ENCODE measurements at places on chromosomes 2 and 18.

GRCh38 chr18:80197528-80197927 lies 49.8 kb downstream of the PARD6G start:
- peak; percentile 6 for DNase-seq

DNA sequence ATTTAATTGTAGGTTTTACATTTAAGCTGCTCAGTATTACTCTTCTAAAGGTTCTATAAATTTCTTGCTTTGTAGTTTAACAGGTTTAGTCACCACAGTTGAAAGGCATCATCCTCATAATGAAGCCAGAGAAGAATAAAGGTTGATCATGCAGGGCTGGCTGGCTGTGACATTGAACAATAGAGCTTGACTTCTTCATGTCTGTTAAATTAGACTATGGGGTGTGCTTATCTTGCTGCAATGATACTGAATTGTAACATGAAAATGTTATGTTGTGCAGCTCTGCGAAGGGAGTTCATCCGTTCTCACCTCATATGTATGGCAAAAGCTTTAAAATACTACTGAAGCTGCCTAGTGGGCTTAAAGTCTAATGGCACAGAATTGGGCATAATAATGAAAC lies 81.8 kb downstream of the CAMKMT start:
- no peak for DNase-seq

DNA sequence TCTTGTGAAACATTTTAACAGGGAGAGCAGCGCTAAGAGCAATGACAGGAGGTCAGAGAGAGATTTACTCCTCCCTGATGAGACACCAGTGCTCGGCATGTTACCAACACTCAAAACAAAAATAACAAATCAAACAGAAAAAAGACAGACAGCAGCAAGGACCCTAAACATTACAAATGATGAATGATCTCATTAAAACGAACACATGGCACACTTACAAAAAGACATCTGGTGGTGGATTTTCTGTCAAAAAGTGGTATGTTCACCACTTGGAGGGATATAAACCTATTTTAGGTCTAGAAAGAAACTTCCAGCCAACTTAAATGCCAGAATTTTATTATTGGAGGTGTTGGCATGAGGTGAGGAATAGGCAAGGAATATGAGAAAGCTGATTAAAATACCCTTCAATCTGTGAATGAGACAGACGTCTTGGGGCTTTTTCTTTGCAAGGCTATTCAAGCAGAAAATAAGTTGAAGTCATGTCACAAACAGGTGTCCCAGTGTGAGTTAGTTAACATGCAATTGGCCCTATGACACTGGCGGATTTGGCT lies 112.8 kb downstream of the PRELID3A start:
- peak; percentile 55 for DNase-seq

GRCh38 chr2:158312981-158313380 lies 143.6 kb downstream of the CCDC148 start:
- no peak for DNase-seq

DNA sequence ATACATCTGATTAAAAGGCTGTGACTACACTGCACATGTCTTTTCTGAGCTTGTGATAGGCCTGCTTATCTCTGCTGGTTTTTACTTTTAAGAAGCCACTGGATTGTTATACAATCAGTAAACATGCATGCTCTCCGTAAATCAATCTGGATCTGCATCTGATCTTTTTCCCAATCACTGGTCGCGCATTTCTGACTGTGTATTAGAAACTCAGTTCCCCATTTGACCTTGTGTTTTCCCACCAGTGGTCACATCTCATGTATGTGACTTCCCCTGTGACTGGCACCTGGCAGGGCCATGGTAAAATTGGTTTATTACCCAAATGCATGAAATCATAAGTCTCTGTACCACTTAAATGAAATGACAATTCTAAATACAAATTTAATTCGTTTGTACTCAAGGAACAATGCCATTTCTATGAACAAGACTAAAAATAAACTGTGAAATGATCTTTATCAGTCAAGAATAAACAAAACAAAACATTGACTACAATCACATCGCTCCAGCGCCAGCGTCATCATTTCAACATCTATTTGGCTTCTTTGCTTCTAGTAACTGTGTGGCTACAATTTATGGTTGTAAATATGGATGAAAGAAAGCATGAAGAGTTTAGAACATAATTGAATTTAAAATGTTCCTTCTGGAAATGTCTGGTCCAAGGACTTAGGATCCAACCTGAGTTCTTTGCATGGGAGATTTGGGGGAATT lies 396.6 kb upstream of the TRIB2 start:
- DNase-seq = no peak

DNA sequence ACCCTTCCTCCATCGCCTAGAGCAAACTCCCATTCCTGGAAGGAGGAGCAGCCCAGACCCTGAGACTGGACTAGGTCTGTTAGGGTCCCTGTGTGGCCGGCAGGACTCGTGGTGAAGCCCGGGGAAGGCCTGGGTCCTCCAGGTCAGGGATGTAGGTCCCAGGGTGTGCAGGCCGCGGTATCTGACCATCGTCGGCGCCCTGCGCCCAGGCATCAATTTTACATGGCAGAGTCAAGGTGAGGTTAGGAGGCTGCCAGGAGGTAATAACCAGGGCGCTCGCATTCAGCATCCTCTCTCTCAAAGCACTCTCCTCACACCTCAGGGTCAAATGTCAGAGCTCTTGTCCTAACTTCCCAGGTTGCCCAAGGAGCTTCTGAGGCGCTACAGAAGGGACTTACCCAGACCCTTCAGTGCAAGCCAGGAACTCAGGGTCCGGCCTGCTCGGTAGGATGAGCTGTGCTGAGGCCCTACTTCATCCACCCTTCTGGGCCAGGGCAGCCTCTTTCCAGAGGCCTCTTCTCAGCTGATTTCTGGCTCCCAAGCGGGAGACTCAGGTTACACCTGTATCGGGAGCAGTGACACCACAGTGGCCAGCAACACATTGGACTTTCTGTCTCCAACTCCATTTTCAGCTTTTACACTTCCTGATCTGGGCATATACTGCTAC lies 628 bp downstream of the SH2D6 start:
- no peak for DNase-seq

DNA sequence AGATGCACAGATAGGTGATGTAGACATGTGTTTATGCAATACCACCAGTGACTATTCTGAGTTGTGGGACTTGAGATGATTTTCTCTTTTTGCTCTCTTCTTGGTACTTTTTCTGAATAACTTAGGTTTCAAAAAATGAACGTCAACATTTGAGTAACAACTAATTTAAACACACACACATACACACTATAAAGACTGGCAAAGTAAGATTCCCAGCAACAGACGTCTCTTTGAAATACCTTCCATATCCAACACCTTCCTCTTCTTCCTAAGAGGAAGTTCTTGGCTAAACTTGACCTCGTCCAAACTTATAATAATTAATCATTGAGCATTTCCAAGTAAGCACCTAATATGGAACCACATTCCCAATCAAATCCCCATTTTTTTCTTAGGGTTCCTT lies 81.6 kb upstream of the RGPD4 start:
- no peak for DNase-seq

DNA sequence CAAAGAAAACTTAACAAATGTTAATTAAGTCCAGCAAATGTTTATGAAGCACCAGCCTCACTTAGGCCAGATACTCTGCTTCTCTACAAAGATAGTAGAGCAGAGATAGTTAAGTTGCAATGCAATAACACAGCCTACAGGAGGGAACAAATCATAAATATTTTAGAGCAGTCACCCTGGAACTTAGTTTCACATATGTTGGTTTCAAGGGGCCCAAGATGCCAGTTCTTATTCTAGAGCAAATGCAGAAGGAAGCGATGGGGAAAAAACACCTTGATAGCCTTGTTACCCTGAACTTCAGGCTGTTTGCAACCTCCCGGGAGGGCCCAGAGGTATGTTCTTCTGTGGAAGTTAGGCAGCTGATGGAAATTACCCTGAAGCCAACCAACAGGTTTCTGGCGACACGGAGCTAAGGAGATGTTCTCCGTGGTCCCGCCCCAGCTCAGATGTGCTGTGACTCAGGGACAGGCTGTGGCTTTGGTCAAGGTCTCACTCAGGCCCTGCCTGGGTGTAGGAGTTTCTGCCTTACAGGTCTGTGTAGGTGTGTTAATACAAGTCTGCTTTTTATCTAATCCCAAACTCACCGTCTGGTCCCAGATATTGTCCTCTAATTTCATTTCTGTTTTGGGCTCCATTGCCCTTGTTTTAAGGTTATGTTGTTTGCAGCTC lies 3.8 kb downstream of the CTIF start:
- no peak for DNase-seq

GRCh38 chr2:120480346-120480902 lies 134.5 kb downstream of the INHBB start:
- DNase-seq = no peak

DNA sequence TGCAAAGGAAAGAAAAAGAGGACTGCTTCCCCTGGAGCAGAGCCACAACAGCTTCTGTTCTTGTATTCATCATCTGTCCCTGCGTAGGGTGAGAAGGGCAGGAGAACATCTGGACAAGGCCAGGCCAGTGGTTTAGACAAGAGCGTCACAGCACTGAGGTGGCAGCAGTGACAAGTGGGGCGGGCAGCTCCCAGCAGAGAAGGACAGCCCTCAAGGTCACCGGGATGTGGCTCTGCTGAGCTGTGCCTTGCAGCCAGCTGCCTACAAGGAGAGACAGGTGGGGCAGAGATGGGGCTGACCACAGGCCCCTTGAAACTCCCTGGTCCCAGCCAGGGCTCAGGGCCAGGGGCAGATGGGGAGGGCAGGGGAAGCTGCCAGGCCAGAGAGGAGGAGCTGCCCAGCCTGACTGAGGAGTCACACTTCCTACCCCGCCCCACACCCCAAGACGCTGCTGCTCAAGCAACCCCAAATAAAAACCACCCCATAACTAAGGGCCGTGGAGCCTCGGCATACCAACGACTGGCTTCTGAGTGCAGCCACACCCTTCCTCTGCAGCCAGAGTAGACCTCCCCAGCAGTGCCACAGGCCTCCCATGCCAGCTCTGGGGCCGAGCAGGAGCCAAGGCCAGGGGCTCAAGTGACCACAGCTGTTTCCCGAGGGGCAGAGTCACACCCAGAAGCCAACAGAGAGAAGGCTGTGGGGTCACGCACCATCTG lies 5.4 kb downstream of the RAB11FIP5 start:
- DNase-seq = no peak

DNA sequence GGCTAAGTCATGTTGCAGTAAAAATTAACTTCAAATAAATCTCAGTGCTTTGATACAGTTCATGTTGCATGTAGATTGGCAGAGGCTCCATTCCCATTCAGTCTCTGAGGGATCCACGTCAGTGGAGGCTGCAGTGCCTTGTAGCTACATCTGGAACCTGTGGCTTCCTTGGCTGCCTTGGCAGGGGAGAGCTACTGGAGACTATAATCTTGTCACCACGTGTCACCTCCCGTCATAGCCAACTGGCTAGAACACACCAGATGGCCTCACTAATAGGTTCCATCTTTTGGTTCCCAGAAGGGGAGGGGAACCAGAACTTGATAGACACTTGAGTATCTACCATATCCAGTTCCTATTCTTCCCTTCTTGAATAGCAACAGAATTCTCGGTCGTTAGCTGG lies 28.4 kb downstream of the E2F6 start:
- DNase-seq = no peak

- no peak for DNase-seq
These were observed 161.3 kb upstream of the DPP10 start for GRCh38 chr2:114281188-114281587.

GRCh38 chr2:219718066-219718465 lies 90.6 kb downstream of the SLC4A3 start:
- no peak for DNase-seq

DNA sequence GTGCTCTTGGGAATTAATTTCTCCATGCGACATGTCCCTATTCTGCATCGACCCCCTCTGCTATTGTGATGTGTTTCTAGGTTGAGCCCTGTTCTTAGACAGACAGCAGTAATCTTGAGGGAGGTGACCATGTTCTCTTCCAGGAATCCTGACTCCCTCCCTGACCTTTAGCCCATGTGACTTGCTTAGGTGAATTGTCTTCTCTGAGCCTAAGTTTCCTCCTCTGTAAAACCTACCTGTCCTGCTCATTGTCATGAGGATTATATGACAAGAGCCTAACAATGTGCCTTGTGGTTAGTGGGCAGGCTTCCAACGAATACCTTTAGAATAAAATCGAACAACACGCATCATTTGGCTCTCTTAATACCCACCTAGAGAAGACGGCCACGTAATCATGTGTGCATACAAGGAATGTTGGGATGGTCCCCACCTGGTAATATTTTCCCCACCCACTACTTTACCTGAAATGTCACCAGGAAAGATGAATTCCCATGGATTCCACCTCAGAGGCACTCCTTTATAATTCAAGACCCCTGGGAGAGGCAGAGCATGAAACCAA lies 59.8 kb downstream of the HAUS1 start:
- no peak for DNase-seq

DNA sequence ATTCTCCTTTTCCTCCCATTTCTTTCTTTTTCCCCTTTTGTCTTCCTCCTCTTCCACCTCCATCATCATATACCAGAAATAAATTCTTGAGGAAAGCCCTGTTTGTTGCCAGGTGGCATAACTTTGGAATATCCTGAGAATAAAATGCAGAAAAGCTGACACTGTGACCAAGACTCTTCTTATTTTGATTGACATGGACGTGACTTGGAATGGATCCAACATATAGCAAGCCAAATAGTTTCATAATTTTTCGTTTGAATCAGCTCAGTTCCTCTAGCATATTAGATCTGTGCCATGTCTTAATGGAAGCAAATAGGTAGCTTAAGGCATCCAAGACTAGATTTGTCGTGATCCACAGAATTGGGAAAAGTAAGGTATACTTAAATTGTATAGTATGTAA lies 354.7 kb upstream of the FIGN start:
- no peak for DNase-seq

GRCh38 chr2:222827417-222827816 lies 33.4 kb upstream of the ACSL3 start:
- DNase-seq = no peak

- DNase-seq = no peak
These were observed 32.0 kb upstream of the CAB39 start for GRCh38 chr2:230680463-230681170.

GRCh38 chr2:144559681-144560080 lies 39.8 kb upstream of the ZEB2 start:
- no peak for DNase-seq

DNA sequence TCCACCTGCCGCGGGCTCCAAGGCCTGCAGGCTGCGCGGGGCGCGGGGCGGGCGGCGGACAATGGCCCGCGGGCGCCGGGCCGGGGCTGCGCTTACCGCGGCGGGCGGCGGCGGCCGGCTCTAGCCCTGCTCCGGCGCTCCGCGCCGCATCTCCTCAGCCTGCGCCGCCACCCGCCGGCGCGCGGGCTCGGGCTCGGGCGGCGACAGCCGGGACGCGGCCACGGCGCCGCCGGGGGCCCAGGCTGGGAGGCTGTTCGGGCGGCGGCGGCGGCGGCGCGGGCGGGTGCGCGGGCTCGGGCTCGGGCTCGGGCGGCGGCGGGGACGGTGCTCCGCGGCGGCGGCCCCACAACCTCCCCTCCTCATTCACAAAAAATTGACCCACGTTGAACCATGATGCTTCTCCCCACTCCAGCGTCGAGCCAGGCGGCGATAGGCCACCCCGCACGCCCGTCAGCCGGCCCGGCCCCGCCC lies at the start of gene HDAC4:
Gene HDAC4 (minus strand): TSS at position 425 of the 471 bp plus-strand sequence. CDS start 48,321 bp downstream, outside the sequence.
- DNase-seq = no peak

- no peak for DNase-seq
These were observed 63.7 kb downstream of the FARSB start for GRCh38 chr2:222592176-222592575.

DNA sequence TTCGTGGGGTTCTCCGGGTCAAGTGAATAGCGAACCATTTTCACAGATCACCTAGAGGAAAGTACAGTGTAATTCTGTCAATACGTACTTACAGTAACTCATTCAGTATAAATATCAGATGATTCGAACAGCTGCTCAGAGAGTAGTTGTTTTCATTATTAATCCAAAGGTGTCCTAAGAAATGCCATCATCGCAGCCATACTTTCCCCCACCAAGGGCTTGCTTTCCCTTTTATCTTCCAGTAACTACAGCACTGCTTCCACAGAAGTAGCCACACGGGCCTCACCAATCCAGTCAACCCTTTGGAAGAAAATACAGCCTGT lies 4.5 kb upstream of the C18orf32 start:
- no peak for DNase-seq

Measured in fibroblast of skin of right quadriceps (primary cell).